ENCODE measurements at places on chromosomes 12 and 14. TPM values are rescaled to one million over a fixed set of nuclear protein-coding genes. Genes with fewer than 3 reads are reported as not detected.

DNA sequence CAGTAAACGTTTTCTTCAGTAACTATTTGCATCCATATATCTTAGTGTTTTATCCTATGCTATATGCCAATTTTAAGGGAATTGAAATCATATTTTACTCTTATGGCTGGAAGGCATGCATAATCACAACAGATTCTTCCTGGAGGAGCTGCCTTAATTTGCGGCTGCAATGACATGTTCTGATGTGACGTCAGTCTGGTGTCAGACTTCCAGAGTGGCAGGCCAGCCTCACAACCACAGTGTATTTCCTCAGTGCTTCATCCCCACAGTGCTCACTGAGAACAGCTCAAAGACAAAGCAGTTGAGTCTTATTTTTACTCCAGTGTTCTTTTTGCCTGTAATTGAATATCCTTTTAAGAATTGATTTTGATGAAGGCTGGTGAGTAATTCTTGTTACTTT, 107.1 kb downstream of the PLEKHA5 start:
- no peak overlapping the region for H3K27ac ChIP-seq
- no peak overlapping the region for H3K4me3 ChIP-seq
- H3K27me3 ChIP-seq = no peaks in the 10 kb centered on the region
- no peaks in the 10 kb centered on the region for H3K4me1 ChIP-seq
- no peaks in the 10 kb centered on the region for H3K36me3 ChIP-seq
- peak; percentile 8 for DNase-seq

DNA sequence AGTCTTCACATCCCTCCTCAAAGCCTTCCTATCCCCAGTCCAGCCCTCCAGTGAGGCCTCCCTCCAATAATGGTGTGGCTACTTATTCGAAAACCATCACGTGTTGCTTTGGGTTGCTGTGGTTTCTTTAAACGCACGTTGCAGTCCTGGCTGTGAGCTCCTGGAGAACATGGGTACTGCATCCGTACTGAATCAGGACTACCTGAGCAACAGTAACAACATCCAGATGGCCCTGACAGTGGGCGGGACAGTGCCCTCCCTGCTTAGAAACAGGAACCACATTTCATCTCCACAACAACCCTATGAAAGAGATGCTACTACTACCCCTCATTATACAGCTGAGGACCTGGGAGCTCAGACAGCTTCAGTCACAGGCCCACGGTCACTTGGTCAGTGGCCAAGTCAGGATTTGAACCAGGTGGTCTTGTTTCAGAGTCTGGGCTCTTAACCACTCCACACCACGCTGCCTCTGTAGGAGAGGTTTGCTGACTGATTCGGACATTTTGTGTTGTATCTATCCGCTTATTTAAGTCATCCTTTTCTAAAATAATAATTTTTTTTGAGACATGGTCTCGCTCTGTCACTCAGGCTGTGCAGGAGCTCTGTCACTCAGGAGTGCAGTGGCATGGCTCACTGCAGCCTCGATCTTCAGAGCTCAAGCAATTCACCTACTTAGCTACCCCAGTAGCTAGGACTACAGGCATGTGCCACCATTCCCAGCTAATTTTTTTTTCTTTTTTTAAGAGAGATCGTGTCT, 104.8 kb downstream of the DPF3 start:
- no peak for DNase-seq
- no peaks in the 10 kb centered on the region for H3K36me3 ChIP-seq
- no peak overlapping the region for H3K27ac ChIP-seq
- H3K27me3 ChIP-seq = no peaks in the 10 kb centered on the region

DNA sequence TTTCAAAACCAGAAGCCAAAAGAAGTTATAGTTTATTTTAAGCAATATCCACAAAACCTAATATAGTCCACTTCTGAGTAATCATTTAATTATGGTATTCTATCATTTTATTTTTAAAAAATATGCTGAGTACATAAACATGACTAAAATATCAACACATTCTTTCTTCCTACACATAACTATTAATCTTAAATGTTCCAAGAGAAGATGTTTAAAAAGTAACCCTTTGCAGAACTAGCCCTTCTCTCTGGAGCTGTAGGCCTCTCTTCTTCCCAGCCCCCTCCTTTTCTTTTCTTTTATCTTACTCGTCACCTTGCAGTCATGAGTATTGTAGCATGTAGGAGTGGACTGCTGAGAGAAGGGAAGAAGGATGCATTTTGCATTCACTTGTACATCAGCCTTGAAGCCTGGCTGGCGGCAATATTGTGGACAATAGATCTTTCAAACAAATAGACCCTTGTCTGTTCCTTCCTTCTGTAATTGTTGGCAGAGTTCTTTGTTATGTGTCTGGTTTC, 941.9 kb downstream of the NRXN3 start:
- DNase-seq = no peak
- no peaks in the 10 kb centered on the region for H3K27me3 ChIP-seq
- H3K27ac ChIP-seq = no peak overlapping the region
- no peaks in the 10 kb centered on the region for H3K36me3 ChIP-seq
- no peaks in the 10 kb centered on the region for H3K4me1 ChIP-seq

DNA sequence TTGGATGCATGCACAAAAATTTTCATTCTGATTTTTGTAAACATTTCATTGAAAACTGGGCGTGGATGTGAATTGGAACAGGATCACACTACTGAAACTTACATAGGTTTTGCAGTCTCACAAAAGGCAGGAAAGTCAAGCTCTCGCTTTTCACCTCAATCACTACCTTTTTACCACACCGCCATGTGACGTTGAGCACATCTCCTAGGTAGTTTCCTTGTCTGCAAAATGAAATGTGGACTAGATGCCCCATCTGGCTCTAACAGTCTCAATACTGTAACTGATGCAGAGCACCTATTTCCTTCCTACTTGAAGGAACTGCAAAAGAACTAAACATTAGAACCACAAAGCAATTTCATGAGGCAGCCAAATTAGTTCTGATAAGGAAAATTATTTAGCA, 4.4 kb upstream of the YY1 start:
- peaks cover 14% of the 10 kb centered on the region for H3K36me3 ChIP-seq
- no peaks in the 10 kb centered on the region for H3K27me3 ChIP-seq
- H3K4me3 ChIP-seq = no peak overlapping the region
- DNase-seq = peak; percentile 55

GRCh38 chr14:96092936-96093335, 53.8 kb downstream of the C14orf132 start:
- no peak overlapping the region for H3K4me3 ChIP-seq
- H3K27ac ChIP-seq = no peak overlapping the region
- no peaks in the 10 kb centered on the region for H3K27me3 ChIP-seq
- no peaks in the 10 kb centered on the region for H3K36me3 ChIP-seq
- DNase-seq = no peak

DNA sequence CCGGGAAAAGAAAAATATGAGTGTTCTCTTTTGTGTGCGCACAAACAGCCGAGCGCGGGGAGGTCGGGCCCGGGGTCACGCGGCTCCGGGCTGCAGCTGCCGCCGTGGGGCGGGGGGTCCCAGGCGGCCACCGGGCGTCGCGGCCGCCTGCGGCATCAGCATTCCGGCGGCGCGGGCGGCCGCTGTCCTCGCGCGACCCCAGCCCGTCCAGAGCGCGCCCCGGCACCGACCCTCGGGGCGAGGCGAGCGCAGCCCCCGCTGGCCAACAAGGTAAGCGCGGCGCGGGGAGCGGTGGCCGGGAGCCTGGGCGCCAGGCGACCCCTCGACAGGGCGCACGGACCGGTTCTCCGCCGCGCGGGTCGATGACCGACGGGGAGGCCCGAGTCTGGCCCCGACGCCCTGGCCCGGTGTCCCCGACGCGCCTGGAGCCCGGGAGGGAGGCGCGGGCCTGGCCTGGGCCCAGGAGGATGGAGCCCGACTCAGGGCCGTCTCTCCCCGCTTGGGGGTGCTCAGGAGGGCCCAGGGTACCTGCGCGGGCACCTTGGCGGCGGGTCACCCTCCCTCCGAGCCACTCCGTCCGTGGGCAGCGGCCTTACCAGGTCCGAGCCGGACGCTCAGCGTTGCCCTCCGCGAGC, 103.9 kb upstream of the DIO3 start:
- no peak overlapping the region for H3K27ac ChIP-seq
- H3K27me3 ChIP-seq = peaks cover 63% of the 10 kb centered on the region
- H3K4me3 ChIP-seq = no peak overlapping the region
- no peak for DNase-seq
- no peaks in the 10 kb centered on the region for H3K36me3 ChIP-seq
- peaks cover 5% of the 10 kb centered on the region for H3K4me1 ChIP-seq

DNA sequence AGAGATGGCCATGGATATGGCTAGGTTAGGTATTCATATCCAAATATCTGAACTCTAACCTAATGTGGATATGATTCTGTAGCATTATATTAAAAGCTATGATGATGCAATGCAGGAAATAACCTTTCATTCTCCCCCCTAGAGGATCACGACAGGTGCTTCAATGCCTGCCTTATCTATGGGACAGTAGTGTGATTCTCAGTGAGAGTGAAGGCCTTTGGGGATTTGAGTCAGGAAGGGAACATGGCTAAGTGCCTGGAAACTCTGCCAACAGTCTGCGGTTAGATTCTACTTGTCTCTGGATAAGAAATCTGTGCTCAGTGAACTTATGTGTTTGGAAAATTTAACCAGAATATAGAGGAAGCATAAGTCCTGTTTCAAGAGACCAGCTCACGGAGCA, 81.8 kb downstream of the SLC38A1 start:
- H3K4me1 ChIP-seq = peaks cover 33% of the 10 kb centered on the region
- peak overlapping the region; percentile 81 for H3K27ac ChIP-seq
- H3K36me3 ChIP-seq = peaks cover 54% of the 10 kb centered on the region
- no peak for DNase-seq
- H3K4me3 ChIP-seq = no peak overlapping the region

DNA sequence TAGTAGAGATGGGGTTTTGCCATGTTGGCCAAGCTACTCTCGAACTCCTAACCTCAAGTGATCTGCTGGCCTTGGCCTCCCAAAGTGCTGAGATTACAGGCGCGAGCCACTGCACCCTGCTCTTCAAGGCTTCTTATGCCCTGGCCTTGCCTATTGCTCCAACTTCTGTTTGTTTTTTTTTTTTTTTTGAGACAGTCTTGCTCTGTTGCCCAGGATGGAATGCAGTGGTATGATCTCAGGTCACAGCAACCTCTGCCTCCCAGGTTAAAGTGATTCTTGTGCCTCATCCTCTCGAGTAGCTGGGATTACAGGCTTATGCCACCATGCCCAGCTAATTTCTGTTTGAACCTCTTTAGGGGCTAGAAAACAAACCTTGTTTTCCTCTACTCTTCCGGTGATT, 6.0 kb upstream of the ABCD4 start:
- no peaks in the 10 kb centered on the region for H3K4me1 ChIP-seq
- no peaks in the 10 kb centered on the region for H3K27me3 ChIP-seq
- H3K36me3 ChIP-seq = no peaks in the 10 kb centered on the region

The SMIM41 gene
- total RNA-seq = not detected

The EEA1 gene
- total RNA-seq = 17.6 TPM

The OR4E2 gene
- not detected for total RNA-seq
